ENCODE measurements at places on chromosomes 6 and 20. TPM values are rescaled to one million over a fixed set of nuclear protein-coding genes. Genes with fewer than 3 reads are reported as not detected.

DNA sequence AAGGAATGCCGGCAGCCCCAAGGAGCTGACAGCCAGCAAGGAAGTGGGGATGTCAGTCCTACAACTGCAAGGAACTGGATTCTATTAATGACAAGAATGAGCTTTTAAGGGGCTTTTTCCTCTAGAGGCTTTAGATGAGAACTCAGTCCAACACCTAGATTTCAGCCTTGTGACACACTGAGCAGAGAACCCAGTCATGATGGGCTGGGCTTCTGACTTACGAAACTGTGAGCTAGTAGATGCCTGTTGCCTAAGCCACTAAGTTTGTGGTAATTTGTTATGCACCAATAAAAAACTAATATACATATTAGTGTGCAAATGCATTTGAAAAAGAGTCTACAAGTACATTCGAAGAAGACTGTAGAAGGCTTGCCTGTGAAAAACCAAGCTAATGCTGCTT is 263.3 kb downstream of the SOX4 start:
- DNase-seq: no peak

COL9A3 gene
- 5.1 TPM for total RNA-seq

- DNase-seq: no peak
Measured at GRCh38 chr20:16785226-16785625, 37.1 kb downstream of the OTOR start.

KHDC3L gene
- not detected for total RNA-seq

DNA sequence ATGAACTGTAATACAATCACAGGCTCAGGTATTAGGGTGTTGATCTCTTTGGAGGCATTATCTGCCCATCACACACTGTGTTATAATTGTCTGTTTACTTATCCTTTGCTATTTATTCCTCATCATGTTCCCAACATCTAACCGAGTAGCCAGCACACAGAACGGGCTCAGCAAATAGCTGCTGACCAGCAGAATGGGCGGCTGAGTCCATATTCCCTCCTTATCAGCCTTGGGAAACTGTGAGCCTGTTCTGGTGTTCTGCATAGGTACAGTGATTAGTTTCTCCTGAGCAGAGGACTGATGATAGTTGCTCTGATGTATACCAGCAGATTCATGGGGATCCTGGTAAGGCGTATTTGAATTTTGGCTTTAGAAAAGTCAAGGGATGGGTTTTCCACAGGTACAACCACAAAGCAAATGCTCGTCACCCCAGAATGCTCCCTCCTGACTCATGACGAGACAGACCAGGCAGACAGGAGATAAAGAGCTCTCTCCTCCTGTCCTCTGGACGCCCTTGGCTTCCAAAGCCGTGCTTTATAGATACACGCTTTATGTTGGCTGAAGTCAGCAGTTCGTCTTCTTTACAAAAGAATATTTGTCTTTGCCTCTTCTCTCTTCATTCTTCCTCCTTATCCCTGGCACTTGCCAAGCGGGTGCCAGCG is 166.7 kb downstream of the TTLL2 start:
- DNase-seq: no peak

TMEM244 gene
- total RNA-seq: not detected

- peak; percentile 73 for DNase-seq
Measured at GRCh38 chr6:169723200-169723909, 945 bp downstream of the PHF10 start.

PTGIS gene
- 57.8 TPM for total RNA-seq

DNA sequence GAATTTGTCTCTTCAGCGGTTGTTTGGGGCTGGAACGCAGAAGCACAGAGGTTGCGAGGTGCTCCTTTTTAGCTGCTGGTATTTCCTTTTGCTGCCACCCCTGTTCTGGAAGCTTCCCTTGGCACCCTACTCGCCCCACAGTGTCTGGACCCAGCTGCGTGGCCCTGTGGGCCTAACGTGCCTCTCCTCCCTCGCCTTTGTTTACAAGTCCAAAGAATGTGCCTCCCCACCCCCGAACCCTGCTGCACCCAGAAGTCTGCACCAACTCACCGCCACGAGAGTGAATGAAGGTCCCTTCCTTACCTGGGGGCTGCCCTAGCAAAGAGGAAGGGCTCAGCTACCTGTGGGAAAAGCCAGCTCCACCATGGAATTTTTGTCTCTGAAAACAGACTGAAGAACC is 139.7 kb upstream of the RPS6KA2 start:
- DNase-seq: no peak

LPIN3 gene
- 30.4 TPM for total RNA-seq

RSPO3 gene
- total RNA-seq: 4.1 TPM

NEURL2 gene
- total RNA-seq: 17.9 TPM

GRCh38 chr6:112802144-112802543 is 455.0 kb downstream of the RFPL4B start:
- no peak for DNase-seq

PMEPA1 gene
- total RNA-seq: 15.2 TPM

RWDD2A gene
- total RNA-seq: 2.6 TPM

DAAM2 gene
- total RNA-seq: 23.0 TPM

GSTA3 gene
- total RNA-seq: not detected

DNA sequence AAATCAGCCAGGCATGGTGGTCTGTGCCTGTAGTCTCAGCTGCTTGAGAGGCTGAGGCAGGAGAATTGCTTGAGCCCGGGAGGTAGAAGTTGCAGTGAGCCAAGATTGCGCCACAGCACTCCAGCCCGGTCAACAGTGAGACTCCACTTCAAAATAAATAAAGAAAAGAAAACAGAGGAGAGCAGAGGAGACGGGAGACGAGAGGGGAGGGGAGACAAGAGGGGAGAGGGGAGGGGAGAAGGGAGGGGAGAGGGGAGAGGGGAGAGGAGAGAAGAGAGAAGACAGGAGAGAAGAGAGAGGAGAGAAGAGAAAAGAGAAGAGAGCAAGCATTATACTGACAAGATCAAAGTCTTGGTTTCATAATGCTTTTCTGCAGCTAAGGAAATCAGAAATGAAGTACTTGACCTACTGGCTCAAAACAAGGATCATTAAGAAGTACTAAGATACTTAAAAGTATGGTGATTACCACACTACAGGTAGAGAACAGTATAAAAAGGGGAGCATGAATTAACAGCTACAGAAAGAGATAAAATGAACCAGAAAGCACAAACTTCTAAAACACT is 30.5 kb downstream of the FAM8A1 start:
- DNase-seq: no peak

SLC17A4 gene
- not detected for total RNA-seq

DNA sequence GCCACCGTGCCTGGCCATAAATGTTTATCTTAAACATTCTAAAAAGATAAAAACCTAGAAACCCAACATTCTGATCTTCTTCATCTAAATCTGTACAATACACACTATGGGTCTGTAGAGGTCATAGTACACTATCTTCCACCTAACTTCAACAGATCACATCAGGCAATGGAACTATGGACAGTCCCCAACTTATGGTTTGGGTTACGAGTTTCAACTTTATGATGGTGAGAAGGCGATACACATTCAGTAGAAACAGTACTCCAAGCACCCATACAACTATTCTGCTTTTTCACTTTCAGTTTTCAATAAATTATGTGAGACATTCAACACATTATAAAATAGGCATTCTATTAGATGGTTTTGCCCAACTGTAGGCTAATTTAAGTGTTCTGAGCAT is 23.1 kb downstream of the FKBP5 start:
- no peak for DNase-seq

GRCh38 chr6:3139090-3139903 is 18.0 kb downstream of the TUBB2A start:
- peak; percentile 72 for DNase-seq

SLC22A3 gene
- total RNA-seq: 8.5 TPM

GRCh38 chr6:85362652-85363310 is 87.1 kb upstream of the NT5E start:
- no peak for DNase-seq

- DNase-seq: no peak
Measured at GRCh38 chr20:45817376-45818194, 5.1 kb downstream of the UBE2C start.

GRCh38 chr20:47847884-47848485 is 62.7 kb upstream of the SULF2 start:
- no peak for DNase-seq

DNA sequence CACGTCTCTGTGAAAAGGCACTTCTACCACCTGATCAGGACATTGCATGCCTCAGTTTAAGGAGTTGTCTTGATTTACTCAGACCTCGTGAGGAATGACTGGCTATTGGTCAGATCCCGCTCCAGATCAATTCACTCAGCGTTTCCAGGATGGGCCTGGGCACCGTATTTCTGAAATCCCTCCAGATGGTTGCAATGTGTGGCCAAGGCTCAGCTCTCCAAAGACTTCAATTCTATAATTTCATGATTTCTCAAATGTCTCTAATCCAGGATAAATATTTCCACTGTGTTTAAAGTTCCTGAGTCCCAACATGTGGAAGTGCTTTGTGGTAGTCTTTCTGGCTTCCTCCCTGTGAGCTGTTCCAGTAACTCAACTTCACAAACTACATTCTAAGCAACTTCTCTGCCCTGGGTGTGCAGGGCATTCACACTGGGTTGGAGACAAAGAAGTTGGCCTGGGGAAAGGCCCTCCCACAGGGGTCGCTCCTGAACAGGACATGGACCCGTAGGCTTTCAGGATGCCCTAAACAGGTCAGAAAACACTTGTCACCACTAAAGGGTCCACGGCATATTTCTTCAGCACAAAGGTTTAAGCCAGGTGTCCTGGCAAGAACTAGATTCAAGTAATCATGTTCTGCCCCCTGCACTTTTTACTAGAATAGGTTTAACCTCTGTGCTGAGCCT is 212.1 kb downstream of the WDR27 start:
- no peak for DNase-seq

DNA sequence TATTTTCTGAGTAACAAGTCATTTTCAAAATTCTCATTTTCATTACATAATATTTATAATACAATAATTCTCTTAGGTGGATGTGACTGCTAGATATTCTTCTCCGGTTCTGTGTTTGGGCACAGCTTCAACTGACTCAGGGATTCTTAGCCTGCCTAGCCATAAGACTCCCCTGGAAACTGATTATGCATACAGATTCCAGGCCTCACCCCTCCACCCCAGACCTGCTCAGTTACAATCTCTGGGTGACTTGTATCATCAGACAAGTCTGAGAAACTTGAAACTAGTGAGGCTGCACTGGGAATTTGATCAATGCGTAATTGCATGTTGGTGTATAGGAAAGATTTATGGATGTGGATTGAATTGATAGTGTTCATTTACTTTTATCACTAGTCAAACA is 25.4 kb downstream of the FLRT3 start:
- DNase-seq: no peak

OPRM1 gene
- total RNA-seq: not detected

DNA sequence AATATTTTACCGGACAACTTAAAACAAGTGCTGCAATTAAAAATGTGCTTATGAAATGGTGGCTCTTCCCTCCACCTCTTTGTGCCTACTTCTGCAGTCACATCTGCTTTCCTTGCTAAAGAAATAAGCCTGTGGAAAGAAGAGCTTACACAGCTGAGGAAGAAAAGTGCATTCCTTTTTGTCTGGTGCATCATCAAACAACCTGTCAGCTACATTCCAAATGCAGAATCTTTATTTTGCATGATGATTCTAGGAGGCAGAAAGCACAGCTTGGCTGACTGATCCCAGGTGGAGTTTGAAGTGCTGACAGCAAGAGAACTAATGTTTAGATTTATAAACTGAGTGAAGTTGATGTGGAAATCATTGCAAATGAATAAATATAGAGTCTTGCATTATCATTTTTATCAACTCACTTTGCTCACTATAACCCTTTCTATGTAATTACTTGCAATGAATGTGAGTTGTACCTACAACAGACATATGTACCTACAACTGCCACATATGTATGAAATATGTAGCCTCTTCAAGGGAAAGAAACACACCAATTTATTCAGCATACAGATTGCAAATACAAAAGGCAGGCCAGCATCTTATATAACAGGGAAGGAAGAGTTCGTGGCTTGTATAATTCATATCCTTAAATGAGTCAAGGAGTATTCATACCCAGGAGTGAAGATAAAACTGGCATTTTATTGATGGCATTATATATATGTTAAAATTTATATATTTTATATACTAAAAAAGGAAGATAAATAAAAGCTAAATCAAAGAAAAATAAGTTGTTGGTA is 223.4 kb upstream of the MCHR2 start:
- DNase-seq: no peak

MOG gene
- total RNA-seq: not detected

- DNase-seq: no peak
Measured at GRCh38 chr6:49001856-49002541, 461.1 kb downstream of the MMUT start.

GRCh38 chr20:43438578-43439316 is 18.9 kb upstream of the SRSF6 start:
- no peak for DNase-seq

BPIFB4 gene
- total RNA-seq: not detected

- peak; percentile 100 for DNase-seq
Measured at GRCh38 chr20:34876406-34877282, at the start of gene ACSS2. Gene ACSS2 (plus strand): TSS chr20:34876612. CDS start chr20:34876646, 34 bp downstream.

DNA sequence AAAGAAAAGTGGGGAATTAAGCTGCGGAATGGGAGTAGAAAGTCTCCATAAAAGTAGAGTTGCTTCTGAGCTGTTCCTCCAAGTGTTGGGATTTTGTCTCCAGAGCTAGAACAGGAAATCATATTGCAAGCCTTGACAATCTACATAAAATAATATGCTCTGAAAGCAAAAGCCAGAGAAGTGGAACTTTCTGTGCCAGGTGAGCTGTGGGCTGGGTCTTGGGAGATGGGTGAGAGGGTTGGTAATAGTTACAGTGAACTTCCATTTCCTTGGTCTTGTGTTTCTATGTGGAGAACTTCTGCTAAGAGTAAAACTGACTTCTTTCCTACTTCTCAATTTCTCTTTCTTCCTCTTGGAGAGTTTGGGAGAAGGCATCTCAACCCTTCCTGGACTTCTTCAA is 6.3 kb upstream of the HMGN4 start:
- no peak for DNase-seq

DNA sequence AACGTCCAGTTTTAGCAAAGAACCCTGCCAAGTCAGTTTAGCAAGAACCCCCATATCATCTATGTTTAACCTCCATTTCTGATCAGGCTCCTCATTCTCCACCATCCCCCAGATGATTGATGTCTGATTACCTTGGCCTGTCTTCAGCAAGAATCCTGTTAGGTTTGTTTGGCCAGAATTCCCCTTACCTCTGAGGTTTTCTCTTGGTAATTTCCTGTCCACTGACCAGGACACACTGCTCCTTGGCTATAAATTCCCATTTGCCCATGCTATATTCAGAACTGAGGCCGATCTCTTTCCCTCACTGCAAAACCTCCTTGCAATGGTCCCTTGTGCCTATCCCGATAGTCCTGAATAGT is 27.0 kb downstream of the ZNF311 start:
- no peak for DNase-seq

DNA sequence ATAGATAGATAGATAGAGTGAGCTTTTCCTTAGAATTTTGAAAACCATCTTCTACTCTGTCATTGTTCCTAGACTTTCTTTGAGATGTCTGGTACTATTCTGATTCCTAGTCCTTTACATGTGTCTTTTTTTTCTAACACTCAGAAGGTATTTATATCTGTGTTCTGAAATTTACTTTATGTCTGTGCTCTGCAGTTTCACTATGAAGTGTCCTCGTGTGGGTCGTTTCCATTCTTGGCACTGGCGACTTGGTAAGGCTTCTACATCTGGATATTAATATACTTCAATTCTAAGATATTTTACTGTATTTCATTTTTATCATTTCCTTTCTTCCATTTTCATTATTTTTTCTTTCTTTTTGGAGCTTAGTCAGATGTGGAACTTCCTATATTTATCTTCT is 87.0 kb downstream of the FHL5 start:
- DNase-seq: no peak

EPB41L1 gene
- total RNA-seq: 165 TPM

MOCS1 gene
- total RNA-seq: 34.8 TPM

- no peak for DNase-seq
Measured at GRCh38 chr6:46246081-46246480, 75.3 kb upstream of the ENPP5 start.

Data from ureter (tissue), 1 donor.